ENCODE measurements at places on chromosomes 7 and 10.

- no peak for DNase-seq
Measured at GRCh38 chr7:139901056-139901795, 72.2 kb downstream of the TBXAS1 start.

- peak; percentile 29 for DNase-seq
Measured at GRCh38 chr10:100728928-100729861, 16.2 kb upstream of the PAX2 start.

- no peak for DNase-seq
Measured at GRCh38 chr10:8061274-8062211, 7.1 kb downstream of the GATA3 start.

- peak; percentile 8 for DNase-seq
Measured at GRCh38 chr7:131501422-131501821, 55.0 kb downstream of the PODXL start.

- no peak for DNase-seq
Measured at GRCh38 chr10:613271-614138, 76.0 kb downstream of the DIP2C start.

- no peak for DNase-seq
Measured at GRCh38 chr7:91135300-91135699, 128.9 kb upstream of the FZD1 start.

DNA sequence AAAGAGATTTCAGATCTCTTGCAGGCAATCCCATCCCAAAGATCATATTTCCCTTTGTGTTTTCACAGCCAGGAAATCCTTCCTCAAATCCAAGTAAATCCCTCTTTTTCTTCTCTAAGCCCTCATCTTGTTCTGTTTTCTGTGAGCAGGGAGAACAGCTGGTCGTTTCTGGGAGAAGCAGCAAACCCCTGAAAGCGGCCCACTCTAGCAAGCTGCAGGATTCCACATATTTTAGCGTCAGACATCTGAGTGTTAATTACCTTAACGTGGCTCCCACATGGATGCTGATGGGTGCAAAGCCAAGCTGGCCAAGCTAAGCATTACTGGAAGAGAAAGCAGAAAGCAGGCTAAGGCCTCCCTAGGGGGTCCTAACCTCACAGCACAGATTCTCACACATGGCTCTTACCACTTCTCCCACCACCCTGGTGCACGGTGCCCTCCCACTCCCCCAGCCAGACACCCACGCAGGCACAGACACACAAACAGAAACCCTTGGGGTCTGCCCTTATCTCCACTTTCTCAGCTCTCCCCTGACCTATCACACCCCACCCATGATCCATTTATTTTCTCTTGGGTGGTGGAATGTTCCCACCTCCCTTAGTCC is 551.0 kb upstream of the AUTS2 start:
- no peak for DNase-seq

GRCh38 chr7:127330070-127330469 is 62.4 kb downstream of the ZNF800 start:
- no peak for DNase-seq

DNA sequence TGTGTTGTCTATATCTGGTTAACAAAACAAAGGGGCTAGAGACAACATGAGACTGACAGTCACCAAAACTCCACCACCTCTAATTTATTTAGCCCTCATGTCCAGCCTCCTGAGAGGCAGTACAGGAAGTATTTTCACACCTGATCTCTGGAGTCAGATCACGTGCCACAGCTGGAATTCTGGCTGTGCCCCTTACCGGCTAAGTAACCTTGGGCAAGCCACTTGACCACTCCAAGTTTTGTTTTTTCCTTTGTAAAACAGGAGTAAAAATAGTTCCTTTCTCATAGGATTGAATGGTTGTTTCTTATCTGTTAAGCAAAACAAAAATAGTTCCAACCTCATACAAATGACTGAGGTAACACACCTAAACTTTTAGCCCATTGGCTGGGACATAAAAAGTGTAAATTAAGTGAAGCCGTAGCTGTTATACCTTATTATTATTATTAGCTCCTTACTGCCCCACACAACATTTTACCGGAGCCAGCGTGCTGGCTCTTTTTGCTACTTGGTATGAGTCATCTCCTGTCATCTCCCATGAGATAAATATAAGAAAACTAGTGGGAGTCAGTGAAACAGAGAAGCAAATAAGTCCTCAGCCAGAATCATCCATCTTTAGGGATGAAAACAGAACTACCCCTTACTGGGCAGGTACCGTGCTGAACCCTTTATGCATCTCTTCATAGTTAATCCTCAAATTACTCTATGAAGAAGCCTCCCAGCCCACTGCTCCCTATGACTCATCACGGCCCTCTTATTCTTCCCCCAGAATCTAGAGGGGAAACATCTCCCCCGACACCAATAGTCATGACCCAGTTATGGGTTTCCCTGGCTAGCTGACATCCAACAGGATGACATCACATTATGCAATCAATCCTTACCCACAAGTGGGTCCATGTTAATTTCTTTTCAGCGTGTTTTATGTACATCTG is 44.9 kb downstream of the PPP1R3C start:
- peak; percentile 14 for DNase-seq

DNA sequence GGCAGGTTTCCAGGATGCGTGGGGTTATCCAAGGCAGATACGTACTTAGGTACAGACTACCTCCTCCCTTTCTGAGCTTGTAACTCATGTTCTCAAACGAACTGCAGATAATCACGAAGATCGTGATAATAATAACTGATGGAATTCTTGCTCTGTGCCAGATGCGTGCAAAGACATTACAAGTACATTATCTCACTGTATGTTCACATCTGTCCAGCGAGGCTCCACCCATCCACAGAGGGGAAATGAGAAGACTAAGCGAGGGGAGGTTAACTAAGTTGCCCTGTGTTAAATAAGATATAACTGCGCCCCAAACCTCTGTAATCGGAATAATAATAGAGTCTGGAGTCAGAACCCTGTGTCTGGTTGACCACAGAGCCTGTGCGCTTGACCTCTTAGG is 1.9 kb downstream of the GALNT17 start:
- no peak for DNase-seq

GRCh38 chr7:95264363-95264891 is 59.9 kb downstream of the PON1 start:
- no peak for DNase-seq

DNA sequence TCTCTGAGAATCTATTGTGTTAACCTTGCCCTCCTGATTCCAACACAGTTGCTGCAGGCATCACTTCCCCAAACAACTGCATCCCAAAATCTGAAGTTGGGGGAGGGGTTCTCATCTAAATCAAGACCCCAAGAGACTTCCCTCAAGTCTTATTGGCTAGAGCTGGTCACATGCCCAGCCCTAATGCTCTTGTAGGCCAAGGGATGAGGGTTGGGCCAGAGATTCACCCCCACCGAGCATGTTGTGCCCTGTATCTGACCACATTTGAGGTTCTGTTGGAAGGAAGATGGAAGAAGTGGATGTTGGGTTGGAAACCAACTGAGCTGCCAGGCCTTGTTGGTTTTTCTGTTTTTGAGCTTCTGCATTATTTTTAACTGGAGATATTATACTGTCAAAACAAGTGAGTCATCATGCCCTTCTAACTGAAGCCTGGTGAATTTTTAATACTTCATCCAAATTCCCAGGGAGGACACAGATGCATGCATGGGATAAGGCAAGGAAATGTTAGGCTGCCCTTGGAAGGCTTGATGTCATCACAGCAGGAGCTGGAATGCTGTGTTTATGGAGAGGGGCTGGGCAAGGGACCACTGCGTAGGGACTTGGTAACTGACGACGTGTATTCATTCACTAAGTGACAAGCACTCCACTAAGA is 68.6 kb upstream of the CACUL1 start:
- DNase-seq = no peak

- DNase-seq = no peak
Measured at GRCh38 chr7:151936207-151936606, 20.0 kb upstream of the GALNTL5 start.

DNA sequence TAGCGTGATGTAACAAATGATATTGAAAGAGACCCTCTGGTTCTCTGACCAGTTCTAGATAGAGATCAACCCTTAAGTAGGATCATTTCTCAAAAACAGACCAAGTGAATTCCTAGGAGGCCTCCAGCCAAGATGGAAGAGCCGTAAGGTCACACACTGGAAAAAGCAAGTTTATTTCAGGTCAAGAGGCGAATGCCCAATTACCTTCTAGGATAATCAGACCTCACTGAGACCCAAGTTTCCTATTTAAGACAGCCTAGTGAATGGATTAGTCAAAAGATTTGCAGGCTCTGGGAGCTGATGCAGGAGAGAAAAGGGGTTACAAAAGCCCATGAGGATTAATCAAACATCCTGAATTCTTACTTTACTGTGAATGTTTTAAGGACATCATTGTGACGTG is 486.1 kb upstream of the NRP1 start:
- no peak for DNase-seq

DNA sequence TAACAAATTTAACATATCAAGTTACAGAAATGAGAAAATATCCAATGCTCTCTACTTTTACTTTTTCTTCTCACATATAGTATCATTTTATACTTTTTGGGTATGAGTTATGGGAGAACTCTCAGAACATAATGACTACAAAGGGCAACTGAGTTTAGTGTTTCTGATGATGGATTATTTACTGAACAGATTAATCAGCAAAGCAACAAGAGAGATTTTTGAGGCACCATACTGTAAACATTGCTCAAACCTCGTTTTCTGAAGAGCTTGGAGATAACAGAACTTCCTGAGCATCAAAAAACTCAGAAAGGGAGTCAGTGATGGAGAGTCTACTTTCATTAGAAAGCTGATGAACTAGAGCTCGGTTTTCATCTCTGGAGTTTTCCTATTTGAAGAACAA is 84.8 kb upstream of the GSDME start:
- no peak for DNase-seq

GRCh38 chr10:6148908-6149307 is 53.8 kb upstream of the PFKFB3 start:
- DNase-seq = no peak

- DNase-seq = no peak
Measured at GRCh38 chr7:149792220-149792595, 18.8 kb upstream of the ZNF467 start.

- DNase-seq = peak; percentile 28
Measured at GRCh38 chr7:88401009-88401623, 94.4 kb upstream of the STEAP4 start.

DNA sequence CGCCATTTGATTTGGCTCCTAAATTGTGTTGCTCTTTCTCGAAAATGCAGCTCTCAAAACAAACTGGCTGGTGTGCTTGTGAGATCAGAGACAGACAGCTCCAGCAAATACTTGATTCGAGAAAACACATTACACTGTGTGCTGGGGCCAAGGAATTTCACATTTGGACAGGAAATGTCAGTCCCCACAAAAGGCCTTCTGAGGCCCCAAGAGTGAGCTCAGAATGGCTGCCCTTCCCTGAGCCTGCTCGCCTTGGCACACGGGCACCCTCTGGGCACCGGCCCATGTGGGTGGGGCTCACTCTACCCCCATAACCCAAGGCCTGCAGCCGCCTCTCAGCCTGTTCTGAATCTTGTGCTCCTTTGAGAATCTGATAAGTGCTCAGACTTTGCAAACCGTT is 13.9 kb upstream of the HSPA12A start:
- DNase-seq = no peak

- no peak for DNase-seq
Measured at GRCh38 chr7:140390034-140390433, 8.3 kb downstream of the SLC37A3 start.

- no peak for DNase-seq
Measured at GRCh38 chr10:29595146-29595545, 39.6 kb downstream of the SVIL start.

GRCh38 chr10:53361936-53362335 is 589.4 kb upstream of the MBL2 start:
- DNase-seq = no peak

Data from Kasumi-1 (cell line).